GM12892 (cell line): ENCODE measurements at places on chromosomes 16 and 17.

- DNase-seq = no peak
Measured at GRCh38 chr16:3469736-3470135, 25.6 kb downstream of the C16orf90 start.

DNA sequence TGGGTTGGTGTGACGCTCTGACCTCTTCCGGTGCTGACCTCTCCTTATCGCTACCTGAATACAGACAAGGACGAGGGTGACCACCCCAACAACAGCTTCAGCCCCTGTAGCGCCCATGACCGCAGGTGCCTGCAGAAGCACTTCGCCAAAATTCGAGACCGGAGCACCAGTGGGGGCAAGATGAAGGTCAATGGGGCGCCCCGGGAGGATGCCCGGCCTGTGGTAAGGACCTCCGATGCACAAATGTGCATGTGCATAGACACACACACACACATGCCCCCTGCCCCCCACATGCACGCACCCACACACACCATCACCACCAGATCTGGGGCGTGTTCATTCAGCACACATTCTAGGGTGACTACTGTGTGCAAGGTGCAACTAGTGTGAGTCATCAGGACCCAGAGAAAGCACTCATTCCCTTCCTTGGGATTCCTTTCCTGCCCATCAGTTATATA, 9.7 kb downstream of the IGFBP4 start:
- no peak for DNase-seq

GRCh38 chr16:29111421-29111820, 126.6 kb downstream of the LAT start:
- DNase-seq = no peak

- DNase-seq = no peak
Measured at GRCh38 chr17:64692187-64692586, 30.1 kb upstream of the SMURF2 start.

DNA sequence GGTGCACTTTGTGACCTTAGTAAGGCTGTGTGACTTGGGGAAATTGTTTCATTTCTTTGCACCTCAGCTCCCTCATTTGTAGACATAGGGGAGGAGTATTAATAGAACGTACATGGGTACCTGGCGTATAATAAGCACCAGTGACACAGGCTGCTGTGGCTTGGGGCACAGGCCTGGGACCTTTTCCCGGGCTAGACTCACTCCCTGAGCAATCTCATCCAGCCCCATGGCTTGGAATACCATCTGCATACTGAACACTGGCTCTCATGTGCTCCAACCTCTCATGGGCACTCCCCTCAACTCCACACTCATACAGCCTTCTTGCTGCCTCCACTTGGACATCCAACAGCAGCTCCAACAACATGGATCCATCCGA, 41.0 kb upstream of the MRPS23 start:
- no peak for DNase-seq

DNA sequence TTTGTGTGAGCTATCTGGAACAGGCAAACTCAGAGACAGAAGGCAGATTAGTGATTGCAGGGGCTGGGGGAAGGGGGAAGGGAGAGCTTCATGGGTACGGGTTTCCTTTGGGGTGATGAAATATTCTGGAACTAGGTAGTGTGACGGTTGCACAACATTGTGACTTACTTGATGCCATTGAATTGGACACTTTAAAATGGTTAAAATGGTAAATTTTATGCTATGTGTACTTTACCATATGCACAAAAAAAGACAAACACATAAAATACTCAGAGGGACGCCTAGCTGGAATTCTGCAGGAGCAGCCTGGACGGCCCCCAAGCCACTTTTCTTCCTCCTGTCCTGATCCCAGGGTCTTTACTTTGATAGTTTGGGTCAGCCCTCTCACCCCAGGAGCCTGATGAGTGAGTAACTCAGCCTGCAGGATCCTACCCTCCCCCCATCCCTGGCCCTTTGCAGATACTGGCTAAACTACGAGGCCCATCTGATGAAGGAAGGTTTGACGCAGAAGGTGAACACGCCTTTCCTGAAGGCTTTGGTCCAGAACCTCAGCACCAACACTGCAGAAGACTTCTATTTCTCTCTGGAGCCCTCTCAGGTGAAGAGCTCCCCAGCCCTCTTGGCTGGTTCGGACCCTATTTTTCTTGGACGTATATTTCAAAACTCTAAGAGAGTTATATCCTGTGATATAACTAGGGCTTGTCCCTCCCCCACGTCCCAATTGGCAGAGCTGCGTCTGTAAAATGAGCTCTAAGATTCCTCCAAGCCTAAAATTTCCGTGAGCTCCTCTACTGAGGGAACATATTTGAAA, 7.8 kb downstream of the ADGRG3 start:
- DNase-seq = no peak

- no peak for DNase-seq
Measured at GRCh38 chr17:81015136-81015535, 19.8 kb upstream of the BAIAP2 start.

DNA sequence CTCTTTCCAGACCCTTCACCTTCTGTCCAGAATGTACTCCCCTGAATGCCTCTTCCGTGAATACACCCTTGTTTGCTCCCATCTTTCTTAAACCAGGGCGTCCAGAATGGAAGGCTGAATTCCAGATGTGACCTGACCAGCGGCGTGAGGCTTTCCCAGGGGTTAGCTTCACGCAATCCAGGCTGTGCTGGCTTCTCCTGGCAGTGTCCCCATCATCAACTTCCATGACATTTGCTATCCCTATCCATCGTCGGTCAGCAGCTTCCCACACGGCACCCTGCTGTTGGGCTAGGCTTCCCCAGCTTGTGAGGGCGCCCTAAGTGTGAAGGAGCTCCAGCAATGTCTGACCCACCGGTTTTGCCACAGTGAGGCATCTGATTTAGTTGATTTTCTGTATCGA, 339.8 kb upstream of the TNRC6C start:
- no peak for DNase-seq

DNA sequence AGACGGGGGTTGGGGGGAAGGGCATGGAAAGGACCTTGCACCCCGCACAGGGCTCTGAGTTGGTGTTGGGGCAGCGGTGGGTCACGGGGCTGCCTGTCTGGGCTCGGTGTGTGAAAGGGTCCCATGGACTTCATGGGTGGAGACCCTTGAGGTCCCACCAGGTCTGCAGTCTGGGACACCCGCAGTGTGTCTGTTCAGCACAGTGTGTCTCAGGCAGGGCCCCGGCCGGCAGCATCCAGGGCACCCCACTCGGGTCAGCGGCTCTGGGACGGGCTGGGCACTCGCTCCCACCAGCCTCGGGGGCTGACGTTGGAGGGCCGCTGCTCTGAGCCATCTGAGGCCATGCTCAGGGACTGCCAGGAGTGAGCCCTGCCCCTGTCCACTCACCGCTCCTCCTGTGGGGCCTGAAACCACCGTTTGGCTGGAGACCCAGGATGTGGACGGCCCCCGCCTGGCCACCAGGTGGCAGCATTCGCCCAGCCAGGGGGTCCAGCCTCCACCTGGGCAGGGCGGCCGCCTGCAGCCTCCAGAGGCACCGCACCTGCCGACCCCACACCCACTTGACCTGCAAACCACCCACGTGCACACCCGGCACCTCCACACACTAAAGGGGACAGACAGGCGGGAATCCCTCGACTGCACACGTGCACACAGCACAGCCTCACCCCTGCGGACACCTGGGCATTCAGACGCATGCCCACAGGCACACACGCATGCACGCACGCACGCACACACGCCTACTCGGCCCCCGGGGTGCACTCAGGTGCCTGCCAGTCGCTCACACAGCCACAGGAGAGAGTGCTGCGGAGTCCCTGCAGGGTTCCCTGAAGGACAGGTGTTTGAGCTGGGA, 10.1 kb upstream of the ZFPM1 start:
- peak; percentile 99 for DNase-seq

DNA sequence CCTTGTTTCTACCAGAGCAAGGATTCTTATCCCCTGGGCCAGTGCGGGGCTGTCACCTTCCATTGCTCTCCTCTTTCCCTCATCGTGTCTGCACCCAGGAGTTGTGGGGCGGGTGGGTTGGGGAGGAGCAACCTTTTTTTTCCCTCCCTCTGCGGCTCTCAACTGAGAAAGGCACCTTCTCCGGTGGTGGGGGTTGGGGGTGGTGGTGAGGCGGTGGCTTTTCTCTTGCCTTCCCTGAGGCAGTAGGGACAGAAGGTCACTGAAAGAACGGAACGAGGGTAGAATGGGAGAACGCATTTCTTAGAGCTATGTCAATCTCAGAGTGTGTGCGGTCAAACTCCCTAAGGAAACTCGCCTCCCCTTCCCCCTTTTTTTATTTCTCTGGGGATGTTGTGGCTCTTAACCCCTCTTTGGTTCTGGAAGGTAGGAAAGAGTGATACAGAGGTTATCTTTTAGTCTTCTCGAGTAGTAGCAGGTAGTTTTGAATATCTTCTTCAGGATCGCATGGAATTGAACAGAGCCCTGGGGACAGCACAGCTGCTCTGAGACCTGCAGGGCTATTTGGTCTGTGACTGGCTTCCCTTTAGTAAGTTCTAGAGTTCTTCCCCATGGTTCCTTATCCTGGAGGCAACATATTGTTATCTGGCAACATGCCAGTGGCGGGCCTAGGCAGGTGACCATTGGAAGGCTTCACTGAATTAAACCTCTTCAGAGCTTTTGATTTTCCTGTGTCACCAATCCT, 994 bp downstream of the CLTC start:
- peak; percentile 20 for DNase-seq

- DNase-seq = no peak
Measured at GRCh38 chr17:71872843-71873485, 247.9 kb upstream of the SOX9 start.

DNA sequence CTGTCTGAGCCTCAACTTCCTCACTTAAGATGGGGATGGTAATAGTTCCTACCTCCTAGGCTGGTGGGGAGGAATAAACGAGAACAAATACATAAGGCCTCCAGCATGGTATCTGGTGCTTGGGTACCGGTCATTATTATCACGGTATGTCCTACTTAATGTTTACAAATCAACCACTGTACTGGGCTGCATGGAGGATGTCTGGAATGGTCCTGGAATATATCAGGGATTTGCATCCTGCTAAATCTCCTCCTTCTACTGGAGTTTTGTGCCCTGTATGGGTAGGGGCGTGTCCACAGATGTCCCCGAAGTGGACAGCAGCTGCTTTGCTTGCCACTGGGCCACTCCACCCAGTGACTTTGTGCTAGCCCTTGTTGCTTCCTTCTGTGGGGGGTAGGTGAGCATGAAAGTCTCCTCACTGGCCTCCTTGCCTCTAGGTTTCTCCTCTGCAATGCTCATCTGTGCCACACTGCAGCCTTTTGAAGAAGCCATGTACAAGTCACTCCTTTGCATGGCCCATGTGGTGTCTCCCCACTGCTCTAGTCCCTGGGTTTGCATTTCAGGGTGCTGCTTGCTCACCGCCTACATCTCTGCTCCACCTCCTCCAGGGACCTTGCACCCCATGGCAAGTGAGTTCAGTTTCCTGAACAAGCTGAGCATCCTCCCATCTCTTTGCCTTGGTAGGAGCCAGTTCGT, 2.2 kb upstream of the CMIP start:
- DNase-seq = no peak

DNA sequence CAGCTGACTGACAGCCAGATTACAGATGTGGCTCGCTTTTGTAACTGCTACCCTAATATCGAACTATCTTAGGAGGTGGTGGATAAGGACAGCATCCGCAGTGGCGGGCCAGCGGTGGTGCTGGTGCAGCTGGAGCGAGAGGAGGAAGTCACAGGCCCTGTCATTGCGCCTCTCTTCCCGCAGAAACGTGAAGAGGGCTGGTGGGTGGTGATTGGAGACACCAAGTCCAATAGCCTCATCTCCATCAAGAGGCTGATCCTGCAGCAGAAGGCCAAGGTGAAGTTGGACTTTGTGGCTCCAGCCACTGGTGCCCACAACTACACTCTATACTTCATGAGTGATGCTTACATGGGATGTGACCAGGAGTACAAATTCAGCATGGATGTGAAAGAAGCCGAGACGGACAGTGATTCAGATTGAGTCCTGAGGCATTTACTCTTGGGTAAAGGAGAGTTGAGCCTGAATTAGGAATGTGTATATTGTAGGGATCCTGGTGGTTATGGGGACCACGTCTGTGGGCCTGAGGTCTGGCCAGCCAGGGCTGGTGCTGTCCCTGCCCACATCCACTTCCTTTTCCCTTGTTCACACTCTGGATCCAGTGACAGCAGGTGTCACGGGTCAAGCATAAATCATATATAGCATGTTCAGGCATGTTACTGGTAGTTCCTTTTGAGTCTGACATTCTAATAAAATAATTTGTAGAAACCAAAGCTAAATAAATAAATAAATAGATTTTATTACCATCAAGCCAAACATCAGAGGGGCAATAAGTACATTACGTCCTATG, 89.0 kb upstream of the SMURF2 start:
- DNase-seq = no peak

DNA sequence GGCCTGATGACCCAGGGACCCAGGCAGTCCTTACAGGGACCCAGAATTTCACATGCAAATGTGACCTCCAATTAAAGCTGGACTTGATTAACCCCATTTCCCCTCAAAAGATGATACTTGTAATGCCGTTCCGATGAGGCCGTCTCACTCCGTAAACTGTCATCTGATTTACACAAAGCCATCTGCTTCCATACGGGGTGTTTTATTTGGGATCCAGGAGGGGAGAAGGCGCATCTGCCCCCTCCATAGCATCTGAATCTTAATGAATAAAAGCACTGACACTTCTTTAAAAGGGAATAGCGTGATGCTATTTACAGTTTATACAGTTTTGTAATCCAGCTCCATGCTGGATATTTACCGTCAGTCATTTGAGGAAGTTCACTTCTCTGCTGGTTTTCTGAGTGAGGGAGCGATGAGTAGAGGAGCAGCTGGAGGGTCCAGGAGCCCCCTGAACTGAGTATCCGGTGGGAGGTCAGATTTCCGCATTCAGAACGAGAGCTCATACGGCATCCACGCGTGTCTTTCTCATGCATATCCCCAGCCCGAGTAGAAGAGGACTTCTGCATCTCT, 452.7 kb downstream of the WWOX start:
- DNase-seq = no peak

GRCh38 chr17:78826421-78826820, 14.2 kb downstream of the USP36 start:
- DNase-seq = no peak

DNA sequence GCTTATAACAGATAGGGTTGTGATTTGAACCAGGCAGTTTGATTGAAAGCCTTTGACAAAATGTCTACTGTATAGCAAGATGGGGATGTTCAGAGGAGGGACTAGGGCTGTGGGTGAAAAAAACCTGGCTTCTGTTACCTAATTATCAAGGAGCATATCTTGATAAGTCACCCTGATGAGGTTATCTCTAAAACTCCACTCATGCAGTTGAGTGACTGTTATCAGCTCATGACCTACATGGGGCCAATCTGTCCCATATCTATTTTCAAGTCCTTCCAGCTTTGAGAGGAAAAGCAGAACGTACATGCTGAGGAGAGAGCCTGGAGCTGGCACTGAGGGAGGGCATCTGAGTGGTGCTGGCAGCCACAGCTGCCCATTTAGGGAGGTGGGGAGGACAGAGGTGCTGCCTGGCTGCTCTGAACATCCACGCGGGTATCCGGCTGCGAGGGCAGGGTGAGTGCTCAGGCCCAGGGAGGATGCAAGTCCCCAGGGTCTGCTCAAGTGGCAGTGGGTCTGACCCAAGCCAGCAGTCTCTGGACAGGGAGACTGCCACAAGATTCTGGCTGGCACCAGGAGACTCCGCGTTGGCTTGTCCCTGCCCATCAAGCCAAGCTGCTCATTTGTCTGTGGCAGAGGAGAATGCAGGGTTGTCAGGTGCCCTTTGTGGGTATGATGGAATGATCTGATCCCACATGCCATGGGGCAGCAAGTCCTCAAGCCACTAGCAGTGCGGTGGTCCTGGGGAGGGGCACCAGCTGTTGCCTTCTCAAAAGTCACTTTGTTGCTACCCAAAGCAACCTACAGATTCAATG, 29.2 kb downstream of the ATPAF2 start:
- no peak for DNase-seq

- peak; percentile 51 for DNase-seq
Measured at GRCh38 chr16:30805370-30806169, 18.6 kb upstream of the ZNF629 start.

GRCh38 chr16:27795992-27796614, 246.2 kb downstream of the KATNIP start:
- no peak for DNase-seq
